Esophagus muscularis mucosa (tissue), 4 donors: ENCODE measurements at places on chromosomes 12 and 14. TPM values are rescaled to one million over a fixed set of nuclear protein-coding genes. Genes with fewer than 3 reads are reported as not detected.

GRCh38 chr12:65952737-65953209, 128.5 kb downstream of the HMGA2 start:
- DNase-seq, result no peak

DNA sequence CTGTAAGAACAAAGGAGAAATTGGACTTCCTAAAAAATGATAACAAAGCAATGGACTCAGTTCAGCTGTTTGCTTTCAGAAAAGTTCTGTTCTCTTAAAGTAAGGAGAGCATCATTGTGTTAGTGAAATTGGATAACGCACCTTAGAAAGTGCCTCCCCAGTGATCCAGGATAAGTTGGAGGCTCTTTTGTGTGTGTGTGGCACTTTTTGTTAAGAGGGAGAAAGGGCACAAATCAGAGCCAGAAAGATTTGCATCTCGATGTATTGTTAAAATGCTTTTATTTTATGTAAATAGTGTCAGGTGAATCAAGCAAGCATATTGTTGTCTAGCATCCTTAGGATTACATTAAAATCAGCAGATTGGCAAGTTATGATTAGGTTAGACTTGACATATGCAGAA, 2.1 kb downstream of the STK38L start:
- no peak for DNase-seq

The PLEKHG7 gene
- not detected for total RNA-seq

The CTSG gene
- total RNA-seq, result 7.2 TPM

DNA sequence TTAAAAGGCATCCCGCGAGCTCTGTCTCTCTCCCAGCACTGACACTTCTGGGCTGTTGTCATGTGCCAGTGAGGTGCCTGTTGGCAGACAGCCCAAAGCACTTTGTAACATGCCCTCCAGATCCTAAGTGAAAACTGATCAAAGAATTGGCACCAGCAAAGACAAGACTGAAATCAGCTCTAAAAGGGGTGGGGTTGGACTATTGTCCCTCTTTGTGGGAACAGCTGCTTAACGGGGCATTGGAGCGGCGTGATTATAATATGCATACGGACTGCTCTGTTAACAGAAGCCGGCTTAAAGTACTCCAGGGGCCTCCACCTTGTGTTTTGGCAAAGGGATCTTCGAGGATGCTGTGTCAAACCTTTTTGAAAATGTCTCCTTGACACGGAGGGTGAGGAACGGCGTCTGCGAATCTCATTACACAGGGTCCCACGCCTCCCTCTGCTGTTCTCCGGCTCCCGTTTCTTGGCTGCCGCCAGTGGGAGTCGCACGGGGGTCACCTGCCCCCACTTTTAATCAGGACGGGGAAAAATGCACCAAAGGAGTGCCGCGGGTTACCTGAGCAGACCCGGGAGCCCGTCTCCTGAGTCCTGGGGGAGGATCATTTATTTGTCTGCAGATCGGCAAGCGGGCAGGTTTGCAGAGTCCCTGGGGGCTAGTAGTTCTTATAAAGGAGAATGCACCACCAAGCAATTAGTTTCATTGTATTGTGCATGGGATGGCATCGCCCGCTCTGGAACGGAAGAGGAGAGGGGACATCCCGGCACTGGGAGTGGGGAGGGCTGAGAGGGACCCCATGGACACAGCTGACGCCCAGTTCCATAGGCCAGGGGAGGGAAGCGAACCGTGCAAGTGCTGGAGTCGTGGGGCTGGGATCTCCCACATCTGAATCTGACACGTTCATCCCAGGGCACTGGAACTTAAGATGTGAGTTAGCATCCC, 44.3 kb downstream of the SPRING1 start:
- DNase-seq, result no peak

GRCh38 chr12:70828351-70828750, 92.2 kb downstream of the PTPRR start:
- DNase-seq, result no peak

- DNase-seq, result no peak
These were observed 99.6 kb downstream of the SLC25A47 start for GRCh38 chr14:100422556-100423316.

The GAS2L3 gene
- 4.6 TPM for total RNA-seq

The ZDHHC22 gene
- total RNA-seq, result not detected

DNA sequence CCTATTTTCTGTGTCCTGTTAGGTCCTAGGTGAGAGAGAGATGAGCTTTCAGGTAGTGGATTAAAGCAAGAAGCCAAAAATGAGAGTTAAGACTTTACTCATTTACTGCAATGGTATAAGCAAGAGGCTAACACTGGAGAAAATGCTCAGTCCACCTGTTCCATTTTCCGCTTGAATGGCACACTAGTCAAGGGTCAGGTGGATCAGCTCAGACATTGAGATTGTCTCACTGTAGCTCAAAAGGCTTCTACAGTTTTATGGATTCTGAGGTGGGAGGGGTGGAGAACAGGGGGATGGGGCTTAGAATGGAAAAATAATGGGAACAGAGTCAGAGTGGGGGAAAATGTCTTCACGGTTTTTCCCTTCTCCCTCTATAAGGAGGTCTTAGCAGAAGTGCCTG, 57.3 kb upstream of the MUCL1 start:
- no peak for DNase-seq

The SLC6A15 gene
- total RNA-seq, result 0.40 TPM

The SLC16A7 gene
- total RNA-seq, result 16.9 TPM

DNA sequence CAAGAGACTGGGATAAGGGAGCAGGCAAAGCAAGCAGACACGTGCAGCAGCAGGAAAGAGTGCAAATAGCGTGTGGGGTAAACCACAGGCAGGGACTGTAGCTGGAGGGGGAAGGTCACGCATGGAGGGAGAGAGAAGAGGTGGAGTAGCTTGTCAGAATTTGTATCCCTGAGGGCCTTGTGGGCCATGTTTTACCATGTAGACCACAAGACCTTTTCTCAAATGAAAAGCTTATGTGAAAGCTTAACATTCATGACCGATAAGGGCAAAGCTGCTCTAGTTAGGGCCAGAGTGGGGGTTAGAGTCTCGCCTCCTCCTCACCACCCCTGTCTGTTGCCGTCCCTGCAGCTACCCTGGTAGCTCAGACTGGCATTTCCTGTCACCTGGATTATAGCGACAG, 152.9 kb upstream of the E2F7 start:
- no peak for DNase-seq

The GLT8D2 gene
- total RNA-seq, result 11.7 TPM

- DNase-seq, result no peak
These were observed 28.2 kb downstream of the LTBP2 start for GRCh38 chr14:74583689-74584434.

DNA sequence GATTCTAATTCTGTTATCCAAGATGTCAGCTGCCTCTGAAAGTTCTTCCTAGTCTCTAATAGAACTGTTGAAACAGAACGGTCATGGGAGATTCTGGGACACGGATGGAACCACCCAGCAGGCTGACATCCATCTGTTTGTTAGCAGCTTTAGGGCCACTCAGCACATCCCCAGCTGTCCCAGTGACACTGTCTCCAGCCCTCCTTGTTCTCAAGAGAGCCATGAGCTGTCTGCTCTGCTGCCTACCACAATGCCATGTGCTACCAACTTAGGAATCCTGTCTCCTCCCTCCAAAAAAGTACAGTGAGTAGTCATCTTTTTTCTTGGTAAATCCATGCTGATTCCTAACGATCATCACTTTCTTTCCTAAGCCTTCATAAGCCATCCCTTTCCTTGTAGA, 130.5 kb downstream of the ZFP36L1 start:
- no peak for DNase-seq

DNA sequence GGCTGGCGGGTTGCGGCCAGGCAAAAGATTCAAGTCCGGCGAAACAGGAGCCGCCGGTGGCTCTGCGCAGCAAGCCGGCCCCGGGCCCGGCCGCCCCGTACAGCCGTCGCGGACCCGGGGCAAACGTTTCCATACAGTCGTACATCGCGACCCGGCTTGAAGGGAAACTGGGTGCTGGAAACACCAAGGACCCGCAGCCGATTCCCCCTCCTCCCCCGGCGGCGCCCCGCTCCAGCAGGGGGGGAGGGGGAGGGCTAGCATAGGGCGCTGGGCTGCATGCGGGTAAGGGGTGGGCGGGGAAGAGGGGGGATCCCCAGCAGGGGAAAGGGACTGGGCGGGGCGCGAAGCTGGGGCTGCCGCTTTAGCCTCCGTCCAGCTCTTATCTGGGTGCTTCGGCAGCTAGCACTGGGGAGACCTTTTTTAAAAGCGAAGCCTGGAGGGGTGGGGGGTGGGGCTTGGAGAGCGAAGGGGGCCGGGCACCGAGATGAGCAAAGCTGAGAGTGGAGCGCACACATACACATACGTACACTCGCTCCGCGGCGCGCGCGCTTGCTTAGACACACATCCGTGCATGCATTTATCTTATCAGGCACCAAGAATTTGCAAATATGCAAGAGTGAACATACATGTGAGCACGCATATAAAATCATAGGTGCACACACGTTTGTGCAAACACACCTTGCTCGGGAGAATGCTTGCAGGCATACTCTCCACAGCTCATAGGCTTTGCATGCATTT, 11.9 kb downstream of the RARG start:
- no peak for DNase-seq

DNA sequence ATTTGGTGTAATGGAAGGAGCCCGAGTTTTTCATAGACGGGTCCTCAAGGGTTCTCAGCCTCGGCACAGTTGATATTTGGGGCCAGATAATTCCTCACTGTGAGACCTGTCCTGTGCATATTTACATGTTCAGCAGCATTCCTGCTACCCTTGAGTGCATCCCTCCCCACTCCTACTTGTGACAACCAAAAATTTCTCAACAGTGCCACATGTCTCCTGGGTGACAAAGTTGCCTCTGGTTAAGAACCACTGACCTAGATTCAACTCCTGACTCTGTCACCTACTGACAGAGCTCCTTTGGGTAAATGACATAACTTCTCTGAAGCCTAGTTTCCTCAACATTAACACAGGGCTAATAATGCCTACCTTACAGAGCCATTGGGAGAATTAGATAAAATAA, 60.4 kb downstream of the TTC9 start:
- DNase-seq, result no peak

DNA sequence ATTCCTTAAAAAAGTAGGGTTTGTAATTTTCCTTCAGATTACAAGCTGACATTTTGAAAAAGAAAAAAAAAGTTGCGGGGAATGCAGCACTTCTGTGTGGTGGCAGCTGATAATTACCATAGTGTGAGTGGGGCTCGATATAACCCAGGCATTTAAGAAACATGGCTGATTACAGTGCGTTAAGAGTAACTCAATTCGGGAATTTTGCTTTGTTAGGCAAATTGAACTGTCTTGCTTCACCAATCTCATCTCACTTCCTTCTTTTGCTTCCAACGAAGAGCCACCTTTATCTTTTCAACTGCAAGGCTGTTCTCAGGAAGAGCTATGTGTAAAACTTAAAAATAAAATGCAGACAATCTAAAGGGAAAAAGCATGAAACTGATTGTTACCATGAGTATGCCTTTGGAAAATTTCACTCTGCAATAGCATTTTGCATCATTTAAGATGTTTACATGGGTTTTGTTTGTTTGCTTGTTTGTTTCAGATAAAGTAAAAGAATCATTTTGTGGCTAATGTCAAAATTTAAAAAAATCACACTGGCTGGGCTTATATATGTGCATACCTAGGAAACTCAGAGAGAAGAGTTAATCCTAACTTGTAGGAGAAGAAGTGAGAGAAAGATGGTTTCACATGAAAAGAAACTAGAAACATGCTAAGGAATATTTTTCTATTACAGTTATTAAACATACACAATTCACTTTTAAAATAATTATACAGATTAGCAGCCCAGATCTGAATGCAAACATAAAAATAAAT, 295.9 kb upstream of the ATP2B1 start:
- no peak for DNase-seq

- DNase-seq, result no peak
These were observed 6.3 kb downstream of the MTHFD1 start for GRCh38 chr14:64394423-64394822.

DNA sequence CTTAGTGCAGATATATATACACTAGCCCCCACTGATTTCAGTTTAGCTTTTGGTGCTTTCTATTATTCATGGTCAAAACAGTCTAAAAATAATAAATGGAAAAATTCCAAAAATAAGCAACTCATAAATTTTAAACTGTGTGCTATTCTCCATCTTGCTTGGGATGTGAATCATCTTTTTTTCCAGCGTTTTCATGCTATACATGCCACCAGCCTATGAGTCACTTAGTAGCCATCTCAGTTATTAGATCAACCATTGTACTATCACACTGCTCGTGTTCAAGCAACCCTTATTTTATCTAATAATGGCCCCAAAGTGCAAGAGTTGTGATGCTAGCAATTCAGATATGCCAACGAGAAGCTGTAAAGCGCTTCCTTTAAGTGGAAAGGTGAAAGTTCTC, 73.9 kb upstream of the KRR1 start:
- DNase-seq, result no peak

GRCh38 chr12:76316468-76316867, 31.7 kb downstream of the BBS10 start:
- DNase-seq, result no peak

- no peak for DNase-seq
These were observed 583 bp downstream of the DNAH10 start for GRCh38 chr12:123762715-123763052.

The ADCY6 gene
- 35.5 TPM for total RNA-seq

DNA sequence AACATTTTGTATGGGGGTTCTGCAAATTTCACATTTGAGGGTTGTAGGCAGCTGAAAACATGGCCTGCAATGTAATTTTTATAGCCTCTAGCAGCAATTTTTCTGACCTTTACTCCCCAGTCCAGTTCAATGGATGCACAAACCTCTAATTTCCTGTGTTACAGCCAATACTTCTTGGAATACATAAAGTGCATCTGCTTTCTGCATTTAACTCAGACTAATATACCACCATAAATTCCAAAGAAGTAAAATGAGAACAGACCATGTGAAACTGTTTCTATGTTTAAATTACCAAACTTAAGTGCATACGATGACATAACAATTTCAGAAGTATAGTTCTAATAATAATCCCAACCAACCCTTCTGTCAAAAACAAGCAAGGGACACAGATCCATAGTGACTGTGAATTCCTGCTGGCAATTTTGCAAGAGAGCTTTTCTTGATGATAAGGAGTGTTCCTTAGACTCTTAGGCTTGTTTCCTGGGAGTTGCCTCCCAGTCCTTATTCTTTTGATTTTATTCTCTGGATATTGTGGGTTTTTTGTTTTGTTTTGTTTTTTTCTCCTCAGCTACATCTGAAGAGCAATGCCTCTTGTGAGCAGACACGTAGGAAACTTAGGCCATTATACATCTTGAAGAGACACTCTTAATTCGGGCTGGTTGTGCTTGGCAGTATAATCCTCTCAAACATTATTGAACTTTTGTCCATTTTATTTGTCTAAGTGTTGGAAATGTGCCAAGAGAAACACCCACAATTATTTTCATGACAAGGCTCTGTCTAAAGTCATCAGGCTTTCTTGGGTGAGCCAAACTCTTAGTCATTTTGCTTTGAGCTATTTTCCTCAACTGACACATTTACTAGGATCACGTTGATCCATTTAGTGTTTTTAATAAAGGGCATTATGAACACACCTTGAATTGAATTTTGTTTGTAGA, 51.3 kb upstream of the RERGL start:
- DNase-seq, result no peak

- no peak for DNase-seq
These were observed 22.0 kb upstream of the SNRPF start for GRCh38 chr12:95836630-95837239.

DNA sequence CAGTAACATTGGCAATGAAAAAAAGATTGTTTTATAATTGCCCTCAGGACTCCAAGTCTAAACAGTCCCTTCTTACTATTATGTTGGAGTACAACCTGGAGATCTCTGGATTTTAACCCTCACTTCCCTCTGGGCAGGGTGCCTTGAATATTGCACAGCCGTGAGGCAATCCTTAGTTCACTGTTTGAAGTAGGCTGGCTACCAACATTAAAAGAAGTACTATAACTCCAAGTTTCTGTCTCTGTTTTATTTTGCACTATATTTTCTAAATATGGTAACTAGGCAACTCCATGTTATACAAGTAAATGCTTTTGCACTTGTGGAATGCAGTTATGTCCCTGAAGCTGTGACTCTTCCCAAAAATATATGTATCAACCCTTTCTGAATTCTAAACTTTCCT, 490.7 kb downstream of the EGLN3 start:
- no peak for DNase-seq
